ENCODE measurements at places on chromosomes 2 and 18.

- DNase-seq, result no peak
Observed at GRCh38 chr18:39435996-39436395, 1870.4 kb upstream of the CELF4 start.

GRCh38 chr2:2743164-2743571 is 412.1 kb upstream of the MYT1L start:
- DNase-seq, result peak; percentile 40

GRCh38 chr2:63581298-63581961 is 6.8 kb downstream of the WDPCP start:
- DNase-seq, result no peak

DNA sequence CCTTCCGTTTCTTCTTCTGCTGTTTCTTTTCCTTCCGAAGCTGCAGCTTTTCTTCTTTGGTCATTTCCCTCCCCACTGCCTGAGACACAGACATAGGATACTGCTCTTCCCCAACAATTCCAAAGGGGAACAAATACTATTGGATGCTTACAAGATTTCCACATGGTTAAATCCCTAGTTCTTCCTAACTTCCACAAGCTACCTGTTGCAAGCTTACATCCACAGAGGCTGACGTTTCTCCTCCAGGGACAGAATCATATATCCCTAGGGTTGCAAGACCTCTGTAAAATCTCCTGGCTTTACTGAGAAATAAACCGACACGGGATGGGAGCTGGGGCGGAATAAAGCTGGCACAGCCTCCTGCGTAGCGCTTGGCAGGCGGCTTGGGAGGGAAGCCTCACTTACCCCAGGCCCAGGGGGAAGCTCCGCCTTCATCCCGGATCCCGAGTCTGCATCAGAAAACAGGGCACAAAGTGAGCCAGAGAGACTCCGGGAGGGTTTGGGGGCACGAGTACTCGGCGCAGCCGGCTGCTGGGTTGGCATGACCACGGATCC is 590 bp downstream of the EIF2B4 start:
- DNase-seq, result no peak

DNA sequence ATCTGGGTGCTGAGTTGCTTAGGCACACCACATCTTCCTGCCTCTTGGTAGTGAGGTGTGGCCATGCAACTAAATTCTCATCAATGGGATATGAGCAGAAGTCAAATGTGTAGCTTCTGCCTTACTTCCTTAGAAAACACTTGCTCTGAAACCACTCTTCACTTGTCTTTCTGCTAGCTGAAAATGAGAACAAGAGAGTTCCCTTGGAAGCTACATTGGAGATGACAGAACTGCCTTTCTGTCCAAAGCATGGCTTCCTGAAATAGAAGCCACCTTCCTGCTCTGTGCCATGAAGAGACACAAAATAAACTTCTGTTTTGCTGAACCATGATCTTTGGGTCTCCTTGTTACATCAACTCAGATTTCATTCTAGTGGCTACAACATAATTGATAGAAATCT is 659.9 kb downstream of the IRS1 start:
- DNase-seq, result no peak

- DNase-seq, result peak; percentile 91
Observed at GRCh38 chr18:51197661-51198424, at the start of gene MEX3C. Gene MEX3C, minus strand, starts transcription at chr18:51197681. Its CDS starts 361 bp downstream, at chr18:51197320.

DNA sequence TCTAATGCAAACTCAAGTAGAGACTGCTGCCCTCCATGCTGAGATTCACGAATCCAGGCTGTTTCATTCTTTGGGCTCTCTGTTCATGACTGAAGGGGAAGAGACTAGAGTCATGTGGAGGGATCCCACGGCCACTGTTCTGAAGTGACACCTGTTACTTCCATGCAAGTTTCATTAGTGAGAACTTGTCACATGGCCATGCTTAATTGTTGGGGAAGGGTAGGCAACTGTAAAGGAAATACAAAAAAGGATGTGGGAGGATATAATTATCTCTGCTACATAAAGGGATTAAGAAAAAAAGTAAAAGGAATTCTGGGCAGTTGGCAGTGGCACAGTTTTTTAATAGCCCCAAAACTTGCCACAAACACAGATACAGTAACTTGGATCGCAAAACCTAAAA is 28.0 kb upstream of the PSME4 start:
- no peak for DNase-seq

DNA sequence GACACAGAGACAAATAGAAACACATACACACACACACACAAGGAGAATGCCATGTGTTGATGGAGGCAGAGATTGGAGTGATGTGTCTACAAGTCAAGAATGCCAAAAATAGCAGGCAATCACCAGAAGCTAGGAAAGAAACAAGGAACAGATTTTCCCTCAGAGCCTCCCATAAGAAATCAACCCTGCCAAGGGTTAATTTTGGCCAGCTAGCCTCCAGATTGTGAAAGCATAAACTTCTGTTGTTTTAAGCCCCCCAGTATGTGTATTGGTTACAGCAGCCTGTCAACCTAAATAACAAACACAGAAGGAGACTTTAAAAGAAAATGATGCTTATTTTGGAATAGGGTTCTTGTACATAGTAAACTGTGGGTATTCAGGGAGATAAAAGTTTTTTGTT is 5.6 kb upstream of the STK39 start:
- DNase-seq, result no peak

GRCh38 chr2:58803192-58803591 is 562.1 kb upstream of the FANCL start:
- DNase-seq, result no peak

GRCh38 chr2:171895786-171896185 is 1.7 kb upstream of the SLC25A12 start:
- DNase-seq, result no peak

- no peak for DNase-seq
Observed at GRCh38 chr2:207399301-207399700, 130.5 kb upstream of the CREB1 start.

DNA sequence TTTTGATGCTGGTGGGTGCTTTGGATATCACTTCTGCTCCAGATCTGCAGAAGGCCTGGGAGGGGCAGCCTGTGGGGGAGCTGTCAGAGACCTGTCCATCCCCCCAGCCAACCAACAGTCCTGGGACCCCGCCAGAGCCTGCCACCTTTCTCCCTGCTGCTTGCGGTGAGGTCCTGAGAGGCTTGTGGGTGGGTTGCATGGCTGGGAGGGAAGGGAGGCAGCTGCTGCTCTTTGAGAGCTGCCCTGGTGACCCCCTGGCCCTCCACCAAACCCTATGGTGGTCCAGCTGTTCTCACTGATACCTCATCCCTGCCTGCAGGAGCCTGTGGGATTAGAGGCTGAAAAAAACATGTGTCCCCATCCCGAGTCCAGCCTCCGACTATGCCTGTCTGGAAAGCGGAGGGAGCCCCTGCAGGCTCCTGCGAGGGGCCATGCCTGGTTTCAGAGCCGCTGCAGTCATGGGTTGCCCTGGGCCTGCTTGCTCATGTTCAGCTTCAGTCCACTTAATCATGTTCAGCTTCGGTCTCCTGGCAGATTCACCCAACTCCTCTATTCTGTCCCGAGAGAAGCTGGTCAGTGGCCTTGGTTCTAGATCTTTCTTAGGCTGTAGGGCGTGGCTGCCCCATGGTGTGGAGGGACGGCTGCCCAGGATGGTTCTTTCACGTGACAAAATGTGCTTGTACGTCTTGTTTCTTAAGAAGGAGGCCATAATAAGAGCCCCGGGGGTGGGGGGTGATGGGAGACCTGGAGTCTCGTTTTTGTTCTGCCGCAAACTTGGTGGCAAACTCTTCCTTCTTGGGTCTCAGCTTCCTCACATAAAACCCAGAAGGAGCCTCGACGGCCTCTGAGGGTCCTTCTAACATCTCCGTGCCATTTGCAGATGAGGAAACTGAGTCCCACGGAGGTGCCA is 98.5 kb downstream of the CTIF start:
- DNase-seq, result no peak

GRCh38 chr2:20516291-20516645 is 69.4 kb downstream of the RHOB start:
- no peak for DNase-seq
